Keratinocyte (primary cell): ENCODE measurements at places on chromosomes 7 and 10. TPM values are rescaled to one million over a fixed set of nuclear protein-coding genes. Genes with fewer than 3 reads are reported as not detected.

GRCh38 chr10:106513352-106513771, 651.1 kb downstream of the SORCS1 start:
- H3K4me1 ChIP-seq, result peaks cover 3% of the 10 kb centered on the region
- H3K4me3 ChIP-seq, result no peak overlapping the region

DNA sequence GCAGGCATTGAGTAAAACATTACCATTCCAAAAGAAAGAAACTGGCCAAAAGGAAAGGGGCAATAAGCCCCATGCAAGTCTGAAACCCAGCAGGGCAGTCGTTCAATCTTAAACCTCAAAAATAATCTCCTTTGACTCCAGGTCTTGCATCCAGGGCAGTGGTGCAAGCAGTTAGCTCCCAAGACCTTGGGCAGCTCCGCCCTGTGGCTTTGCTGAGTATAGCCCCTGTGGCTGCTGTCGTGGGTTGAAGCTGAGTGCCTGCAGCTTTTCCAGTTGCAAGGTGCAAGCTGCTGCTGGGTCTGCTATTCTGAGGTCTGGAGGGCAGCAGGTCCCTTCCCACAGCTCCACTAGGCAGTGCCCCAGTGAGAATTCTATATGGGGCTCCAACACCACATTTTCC, 580.1 kb upstream of the AUTS2 start:
- H3K4me3 ChIP-seq, result no peak overlapping the region
- no peaks in the 10 kb centered on the region for H3K27me3 ChIP-seq
- H3K4me1 ChIP-seq, result no peaks in the 10 kb centered on the region
- no peak overlapping the region for H3K27ac ChIP-seq
- no peaks in the 10 kb centered on the region for H3K36me3 ChIP-seq

- no peak overlapping the region for H3K4me3 ChIP-seq
- DNase-seq, result no peak
- H3K27me3 ChIP-seq, result no peaks in the 10 kb centered on the region
- H3K36me3 ChIP-seq, result no peaks in the 10 kb centered on the region
- H3K4me1 ChIP-seq, result no peaks in the 10 kb centered on the region
These were observed 63.0 kb downstream of the TCERG1L start for GRCh38 chr10:131248376-131249165.

DNA sequence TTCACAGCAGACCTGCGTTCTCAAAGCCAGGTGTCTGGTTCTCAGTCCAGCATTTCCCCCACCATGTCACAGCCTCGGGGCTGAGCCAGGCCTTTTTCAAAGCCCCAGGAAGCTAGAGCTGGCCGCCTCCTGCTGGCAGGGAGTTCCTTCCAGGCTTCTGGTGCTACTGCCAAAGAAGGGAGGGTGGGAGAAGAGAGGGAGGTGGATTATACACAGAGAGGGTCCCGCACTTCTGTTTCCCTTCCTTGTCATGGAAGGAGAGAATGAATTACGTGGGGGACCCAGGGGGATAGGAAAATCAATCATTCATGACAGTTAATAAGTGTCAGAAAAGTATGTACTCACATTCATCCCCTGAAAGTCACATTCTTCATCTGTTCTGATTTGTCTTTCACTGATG, 600 bp upstream of the LGI1 start:
- DNase-seq, result no peak
- H3K4me3 ChIP-seq, result no peak overlapping the region
- peaks cover 37% of the 10 kb centered on the region for H3K27me3 ChIP-seq
- H3K27ac ChIP-seq, result no peak overlapping the region
- no peaks in the 10 kb centered on the region for H3K4me1 ChIP-seq

DNA sequence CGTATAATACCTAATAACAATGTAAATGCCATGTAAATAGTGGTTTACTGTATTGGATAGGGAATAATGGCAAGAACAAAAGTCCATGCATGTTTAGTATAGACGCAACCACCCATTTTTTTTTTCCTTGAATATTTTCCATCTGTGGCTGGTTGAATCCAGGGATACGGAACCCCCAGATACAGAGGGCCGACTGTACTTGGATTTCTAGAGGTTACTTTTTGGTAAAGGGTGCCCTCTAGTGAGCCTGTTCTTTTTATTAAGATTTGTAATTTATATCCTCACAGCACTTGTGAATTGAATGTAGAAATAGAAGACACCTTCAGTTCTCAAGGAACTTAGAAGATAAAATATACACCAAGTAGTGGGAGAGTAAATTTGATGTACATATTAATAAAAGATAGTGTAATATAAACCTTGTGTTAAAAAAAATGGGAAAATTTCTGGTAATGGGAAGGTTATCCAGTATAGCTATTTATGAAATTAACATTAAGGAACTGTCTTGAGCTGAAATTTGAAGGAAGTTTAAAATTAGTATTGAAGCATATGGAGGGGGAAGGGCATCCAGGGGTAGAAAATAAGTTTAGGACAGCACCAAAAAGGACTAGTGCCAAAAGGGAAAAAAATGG, 32.0 kb downstream of the EXOC6 start:
- H3K27ac ChIP-seq, result no peak overlapping the region
- no peaks in the 10 kb centered on the region for H3K36me3 ChIP-seq
- no peak overlapping the region for H3K4me3 ChIP-seq
- DNase-seq, result no peak
- no peaks in the 10 kb centered on the region for H3K4me1 ChIP-seq

DNA sequence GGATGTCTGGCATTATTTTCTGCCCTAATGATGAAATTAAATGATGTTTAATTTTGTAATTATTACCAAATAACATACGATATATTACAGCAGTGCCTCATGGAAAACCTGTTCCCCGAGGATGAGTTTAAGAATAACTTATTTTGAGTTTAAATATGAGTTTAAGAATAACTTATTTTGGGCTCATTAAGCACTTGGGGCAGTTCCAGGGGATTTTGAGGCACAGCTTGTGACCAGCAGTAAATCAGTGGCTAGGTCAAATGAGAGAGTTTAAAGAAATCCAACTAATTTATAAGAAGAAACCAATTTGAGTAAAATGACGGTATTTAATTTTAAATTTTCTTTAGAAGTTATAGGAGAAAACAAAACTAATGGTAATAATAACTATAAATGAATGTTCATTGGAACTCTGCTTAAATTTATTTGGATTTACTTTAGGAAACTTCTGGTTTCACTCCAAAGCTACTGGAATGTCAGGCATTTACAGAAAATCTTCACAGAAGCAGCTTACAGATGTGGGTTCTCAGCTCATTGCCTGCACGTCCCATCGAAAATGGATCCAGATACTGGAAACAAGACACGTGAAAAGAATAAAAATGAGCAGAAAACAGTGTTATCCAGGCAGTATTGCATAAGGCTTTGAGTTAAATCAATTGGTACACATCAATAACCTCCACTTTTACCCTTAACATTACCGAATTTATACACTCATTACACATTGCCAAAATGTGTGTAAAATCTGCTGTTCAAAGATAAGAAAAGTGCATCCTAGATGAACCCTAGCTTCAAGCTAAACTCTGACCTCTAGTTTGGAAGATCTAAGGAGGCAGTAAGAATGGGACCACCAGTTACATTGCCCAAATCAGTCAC, 784.5 kb upstream of the IGFBP3 start:
- no peak overlapping the region for H3K27ac ChIP-seq
- DNase-seq, result no peak
- H3K4me3 ChIP-seq, result no peak overlapping the region
- H3K4me1 ChIP-seq, result peaks cover 6% of the 10 kb centered on the region
- no peaks in the 10 kb centered on the region for H3K36me3 ChIP-seq
- no peaks in the 10 kb centered on the region for H3K27me3 ChIP-seq

DNA sequence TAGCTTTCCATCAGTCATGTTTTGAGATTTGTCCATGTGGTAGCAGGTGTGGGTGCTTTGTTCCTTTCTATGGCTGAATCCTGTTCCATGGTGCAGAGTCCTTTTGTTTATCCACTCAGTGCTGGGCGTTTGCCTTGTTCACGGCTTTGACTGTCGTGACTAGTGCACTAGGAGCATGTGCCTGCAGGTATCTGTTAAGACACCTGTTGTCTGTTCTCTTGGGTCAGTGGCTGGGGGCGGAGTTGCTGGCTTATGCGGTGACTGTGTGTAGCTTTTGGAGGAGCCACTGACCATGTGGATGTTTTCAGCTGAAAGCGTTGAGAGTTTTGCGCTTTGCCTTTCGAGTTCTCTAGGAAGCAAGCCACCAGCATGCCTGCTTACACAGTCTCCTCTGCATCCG, 573.1 kb upstream of the FOXK1 start:
- H3K36me3 ChIP-seq, result no peaks in the 10 kb centered on the region
- no peaks in the 10 kb centered on the region for H3K4me1 ChIP-seq
- H3K4me3 ChIP-seq, result no peak overlapping the region
- no peaks in the 10 kb centered on the region for H3K27me3 ChIP-seq

- H3K4me3 ChIP-seq, result no peak overlapping the region
- no peak for DNase-seq
- H3K4me1 ChIP-seq, result no peaks in the 10 kb centered on the region
- H3K27me3 ChIP-seq, result no peaks in the 10 kb centered on the region
- no peak overlapping the region for H3K27ac ChIP-seq
- H3K36me3 ChIP-seq, result no peaks in the 10 kb centered on the region
These were observed 198.3 kb upstream of the DKK1 start for GRCh38 chr10:52115823-52116222.

- H3K4me3 ChIP-seq, result no peak overlapping the region
- H3K4me1 ChIP-seq, result peaks cover 3% of the 10 kb centered on the region
- no peaks in the 10 kb centered on the region for H3K27me3 ChIP-seq
- H3K36me3 ChIP-seq, result no peaks in the 10 kb centered on the region
These were observed 58.9 kb upstream of the WAPL start for GRCh38 chr10:86580521-86580891.

DNA sequence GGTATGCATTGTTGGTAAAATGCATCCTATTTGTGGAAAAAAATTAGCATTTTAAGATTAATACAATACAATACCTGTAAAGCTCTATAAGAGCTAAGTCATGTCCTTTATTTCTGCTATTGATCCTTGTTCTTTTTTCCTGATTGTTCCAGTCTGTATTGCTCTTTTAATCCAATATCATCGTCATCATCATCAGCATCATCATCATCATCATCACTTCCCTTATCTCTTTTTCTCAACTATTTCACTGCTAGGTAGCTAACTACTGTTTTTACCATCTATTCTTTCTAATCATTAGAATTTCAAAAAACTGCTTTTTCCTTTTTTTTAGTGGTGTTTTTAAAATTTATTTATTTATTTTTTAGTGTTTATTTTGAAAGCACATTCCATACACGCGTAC, 71.2 kb downstream of the ABCC2 start:
- H3K36me3 ChIP-seq, result no peaks in the 10 kb centered on the region
- no peak for DNase-seq
- H3K27me3 ChIP-seq, result no peaks in the 10 kb centered on the region
- no peaks in the 10 kb centered on the region for H3K4me1 ChIP-seq
- H3K27ac ChIP-seq, result no peak overlapping the region

GRCh38 chr10:61760943-61761824, 98.5 kb downstream of the CABCOCO1 start:
- H3K4me3 ChIP-seq, result no peak overlapping the region
- peaks cover 16% of the 10 kb centered on the region for H3K4me1 ChIP-seq
- DNase-seq, result no peak

DNA sequence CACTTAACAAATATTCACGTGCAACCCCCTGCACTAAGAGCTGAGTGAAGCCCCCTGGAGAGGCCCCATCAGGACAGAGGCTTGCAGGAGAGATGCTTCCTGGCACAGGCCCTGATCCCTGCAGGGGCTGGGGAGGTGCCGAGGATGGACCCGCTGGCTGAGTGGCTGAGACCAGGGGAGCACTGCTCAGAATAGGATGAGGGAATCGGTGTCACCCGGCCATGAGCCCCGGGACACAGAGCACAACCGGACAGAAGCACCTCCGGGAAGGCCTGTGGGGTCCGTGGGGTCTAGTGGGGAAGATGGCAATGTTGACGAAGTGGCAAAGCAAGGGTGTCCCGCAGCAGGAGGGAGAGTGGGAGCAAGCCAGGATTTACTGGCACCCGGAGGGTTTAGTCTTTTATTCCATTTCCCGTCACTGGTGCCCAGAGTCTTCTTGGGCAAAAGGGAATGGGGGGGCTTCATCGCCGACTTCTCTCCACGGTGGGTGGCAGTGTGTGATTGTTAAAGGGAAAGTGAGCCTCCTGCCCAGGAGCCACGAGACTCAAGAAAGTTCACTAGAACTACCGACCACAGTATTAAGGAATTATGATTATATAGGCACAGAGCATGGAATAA, 140.7 kb downstream of the ADARB2 start:
- H3K36me3 ChIP-seq, result no peaks in the 10 kb centered on the region
- no peak overlapping the region for H3K27ac ChIP-seq
- H3K4me1 ChIP-seq, result peaks cover 9% of the 10 kb centered on the region
- H3K4me3 ChIP-seq, result no peak overlapping the region
- DNase-seq, result no peak

DNA sequence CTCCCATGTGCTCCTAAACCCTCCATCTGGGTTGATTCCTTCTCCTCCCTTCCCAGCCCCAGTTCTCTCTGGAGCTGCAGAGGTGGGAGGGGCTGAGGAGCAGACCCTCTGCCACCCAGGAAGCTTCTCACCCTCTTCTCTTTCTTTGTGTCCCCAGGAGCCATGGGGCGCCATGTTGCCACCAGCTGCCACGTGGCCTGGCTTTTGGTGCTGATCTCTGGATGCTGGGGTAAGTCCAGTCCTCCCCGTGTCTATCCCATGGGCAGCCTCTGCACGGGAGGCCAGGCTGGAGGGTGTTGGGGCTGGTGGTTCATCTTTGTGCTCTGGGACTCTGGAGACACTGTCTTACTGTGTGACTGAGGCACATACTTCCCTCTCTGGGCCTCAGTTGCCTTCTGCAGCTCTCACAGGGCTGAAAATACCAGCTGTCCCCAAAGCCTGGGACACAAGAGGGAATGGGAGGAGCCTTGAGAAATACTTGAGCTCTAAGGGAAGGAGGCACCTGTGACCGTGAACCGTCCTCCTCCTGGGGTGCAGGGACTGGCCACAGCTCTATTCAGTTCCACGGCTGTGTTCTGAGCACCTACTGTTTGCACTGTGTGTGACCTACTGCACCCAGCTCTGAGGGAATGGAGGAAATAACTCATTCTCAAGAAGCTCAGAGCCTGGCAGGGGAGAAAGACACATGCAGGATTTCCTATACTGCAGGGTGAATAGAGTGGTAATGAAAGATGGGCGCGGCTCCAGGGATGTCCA, 43.1 kb downstream of the CDH23 start:
- H3K4me3 ChIP-seq, result no peak overlapping the region
- H3K36me3 ChIP-seq, result no peaks in the 10 kb centered on the region
- no peak for DNase-seq
- no peak overlapping the region for H3K27ac ChIP-seq
- no peaks in the 10 kb centered on the region for H3K4me1 ChIP-seq
- peaks cover 14% of the 10 kb centered on the region for H3K27me3 ChIP-seq

GRCh38 chr7:148708026-148708885, 9.6 kb downstream of the CUL1 start:
- no peak for DNase-seq
- no peak overlapping the region for H3K4me3 ChIP-seq
- H3K27ac ChIP-seq, result no peak overlapping the region
- H3K27me3 ChIP-seq, result no peaks in the 10 kb centered on the region

GRCh38 chr10:14617852-14618251, 156.8 kb downstream of the FAM107B start:
- no peak overlapping the region for H3K27ac ChIP-seq
- no peaks in the 10 kb centered on the region for H3K27me3 ChIP-seq
- no peaks in the 10 kb centered on the region for H3K36me3 ChIP-seq
- no peak overlapping the region for H3K4me3 ChIP-seq

The PSMG3 gene
- 47.7 to 49.6 TPM (median 48.0 TPM) in 3 replicates for polyA plus RNA-seq

The CACUL1 gene
- polyA plus RNA-seq, result 19.5 to 36.5 TPM (median 20.1 TPM) in 3 replicates

The HOXA3 gene
- polyA plus RNA-seq, result 0.17 to 0.84 TPM (median 0.58 TPM) in 3 replicates

The KIAA1549 gene
- polyA plus RNA-seq, result 0.70 to 1.6 TPM (median 1.1 TPM) in 3 replicates

The THSD7A gene
- polyA plus RNA-seq, result not detected in 3 replicates

The FLNC gene
- polyA plus RNA-seq, result 0.03 to 0.15 TPM (median 0.06 TPM) in 3 replicates

The ITGB8 gene
- polyA plus RNA-seq, result 8.3 to 14.3 TPM (median 10.9 TPM) in 3 replicates

The ADARB2 gene
- polyA plus RNA-seq, result 0.06 to 0.13 TPM in 2 of 3 replicates, not detected in the other
